NCI-H1092 (cell line): ENCODE measurements at places on chromosomes 2 and 18.

GRCh38 chr18:54924948-54925347 lies 34.3 kb downstream of the CCDC68 start:
- DNase-seq, result no peak

GRCh38 chr18:51739044-51739666 lies 541.7 kb upstream of the MEX3C start:
- DNase-seq, result no peak

DNA sequence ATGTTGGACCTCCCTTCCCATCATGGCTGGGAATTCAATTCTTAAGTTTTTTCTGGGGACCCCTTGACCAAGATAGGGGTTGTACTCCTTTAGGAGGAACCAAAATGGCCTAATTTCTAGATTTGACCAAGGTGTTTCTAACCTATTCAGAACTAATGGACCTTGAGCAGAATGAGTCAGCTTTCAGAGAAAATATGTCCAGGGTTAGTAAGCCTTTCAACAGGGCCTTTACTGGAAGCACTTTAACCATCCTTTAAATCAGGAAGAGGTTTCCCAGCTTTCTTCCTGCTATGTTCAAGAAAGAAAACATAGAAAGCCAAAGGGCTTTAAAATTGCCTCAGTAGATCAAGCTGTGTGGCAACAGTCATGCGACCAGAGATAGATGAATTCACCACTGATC lies 1184.9 kb upstream of the ACVR2A start:
- DNase-seq, result no peak

- no peak for DNase-seq
Observed at GRCh38 chr18:60538891-60539290, 166.3 kb upstream of the MC4R start.

DNA sequence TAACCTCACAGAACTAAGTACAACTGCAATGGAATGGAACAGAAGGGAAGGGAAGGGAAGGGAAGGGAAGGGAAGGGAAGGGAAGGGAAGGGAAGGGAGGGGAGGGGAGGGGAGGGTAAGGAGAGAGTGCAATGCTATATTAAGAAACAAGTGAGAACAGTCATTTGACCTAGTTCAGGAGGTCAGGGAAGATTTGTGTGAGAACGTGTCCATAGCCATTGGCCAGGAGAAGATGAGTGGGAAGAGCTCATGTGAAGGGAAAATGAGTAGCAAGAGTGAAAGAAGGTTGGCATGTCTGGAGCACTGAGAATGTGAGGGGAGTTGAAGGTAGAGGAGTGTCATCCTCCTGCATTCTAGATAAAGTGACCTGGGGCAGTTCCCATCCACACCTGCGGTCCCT lies 481.6 kb downstream of the IRS1 start:
- no peak for DNase-seq

DNA sequence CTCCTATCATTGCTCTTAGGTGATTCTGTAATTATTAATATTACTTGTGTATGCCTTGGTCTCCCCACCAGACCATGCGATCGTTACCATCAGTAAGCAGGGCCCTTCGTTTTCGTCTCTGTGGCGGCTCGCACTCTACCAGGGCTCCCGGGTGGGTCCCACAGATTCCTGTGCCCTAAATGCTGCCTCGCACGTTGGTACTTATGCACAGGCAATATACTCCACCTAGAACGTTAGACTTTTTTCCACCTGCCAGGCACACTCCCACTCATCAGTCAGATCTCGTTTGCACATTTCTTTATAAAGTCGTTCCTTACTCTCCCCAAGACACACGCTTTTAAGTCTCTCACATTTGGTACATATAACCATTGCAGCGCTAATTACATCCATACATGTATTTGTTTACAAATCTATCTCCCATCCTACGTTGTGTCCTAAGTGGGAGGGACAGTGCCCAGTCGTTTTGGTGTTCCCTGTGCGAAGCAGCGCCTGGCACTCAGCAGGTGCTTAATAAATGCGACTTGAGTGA lies 901 bp downstream of the FEZ2 start:
- no peak for DNase-seq

DNA sequence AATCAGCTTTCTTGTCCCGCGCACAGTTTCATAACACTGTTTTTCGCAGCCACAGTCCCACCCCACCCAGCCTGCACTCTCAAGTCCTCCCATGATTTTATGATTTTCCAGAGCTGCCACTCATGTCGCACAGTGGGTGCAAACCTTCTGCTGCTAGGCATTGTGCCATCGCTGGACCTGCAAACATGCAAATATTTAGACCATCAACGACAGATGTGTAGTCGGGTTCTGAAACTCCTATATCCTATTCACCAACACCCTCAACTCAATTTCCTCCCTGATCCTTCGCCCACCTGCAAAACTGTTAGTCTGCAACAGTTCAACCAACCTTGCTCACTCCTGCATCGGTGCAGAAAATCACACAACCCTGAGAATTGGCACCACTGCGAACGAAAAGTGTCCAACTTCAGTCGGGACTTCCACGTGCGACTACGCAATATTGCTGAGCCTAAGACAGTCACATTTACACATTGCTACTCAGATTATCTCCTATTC lies 871 bp upstream of the ALS2 start:
- DNase-seq, result no peak

DNA sequence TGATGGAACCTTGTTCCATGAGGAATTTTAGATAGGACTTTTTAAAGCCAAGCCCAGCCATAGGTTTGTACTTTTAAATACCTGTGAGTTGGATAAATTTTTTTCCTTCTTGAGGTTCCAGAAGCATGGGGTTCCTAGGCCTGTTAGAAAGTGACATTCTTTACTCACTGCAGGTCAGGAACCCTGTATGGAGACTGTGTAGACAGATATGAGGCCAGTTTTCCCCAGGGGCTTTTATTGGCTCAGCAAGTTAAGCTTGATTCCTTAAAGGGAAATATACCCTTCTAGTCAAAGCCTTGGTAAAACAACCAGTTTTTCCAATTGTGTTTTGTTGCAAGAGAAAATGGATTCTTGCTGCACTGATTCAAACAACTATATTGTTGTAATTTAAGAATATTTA lies 38.4 kb upstream of the GMCL1 start:
- DNase-seq, result no peak
